ENCODE measurements at places on chromosomes 5 and 9.

DNA sequence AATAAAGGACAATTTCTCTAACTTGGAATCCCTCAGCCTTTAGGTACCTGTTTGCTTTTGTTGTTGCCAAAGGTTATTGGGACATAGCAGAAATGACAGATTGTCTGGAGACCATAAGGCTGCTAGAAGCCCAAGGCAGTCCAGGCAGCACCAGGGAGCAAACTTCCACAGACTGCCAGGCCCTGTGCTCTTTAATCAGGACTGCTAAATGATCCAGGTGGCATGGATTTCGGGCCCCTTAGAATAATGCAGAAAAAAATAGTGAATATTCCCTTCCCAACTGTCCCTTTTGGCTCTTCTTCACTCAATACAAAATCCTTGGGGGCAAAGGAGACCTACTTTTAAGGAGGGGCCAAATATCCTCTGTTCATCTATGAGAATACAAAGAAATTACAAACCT, 73.9 kb downstream of the GABRA1 start:
- DNase-seq: no peak

- DNase-seq: no peak
These were observed 23.9 kb downstream of the GOLM1 start for GRCh38 chr9:86075132-86076109.

DNA sequence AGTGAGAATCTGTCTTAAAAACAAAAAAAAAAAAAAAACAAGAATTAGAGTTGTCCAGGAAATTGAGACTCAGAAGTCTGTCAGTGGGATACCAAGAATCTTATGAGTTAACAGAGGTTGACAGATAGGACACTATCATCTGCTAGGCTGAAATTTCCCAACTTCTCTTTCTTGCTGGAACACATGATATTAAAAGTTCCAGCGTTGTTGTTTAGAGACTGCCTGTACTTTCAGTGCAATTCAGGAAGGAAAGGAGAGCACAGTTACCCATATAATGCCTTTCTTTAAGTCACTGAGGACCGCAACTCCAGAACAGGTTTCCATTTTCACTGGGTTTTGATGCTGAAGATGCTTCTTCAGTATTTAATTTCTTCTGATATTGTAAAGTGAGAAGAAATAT, 13.5 kb downstream of the TRPM6 start:
- no peak for DNase-seq

GRCh38 chr9:92746567-92747458, 17.8 kb downstream of the BICD2 start:
- no peak for DNase-seq

GRCh38 chr9:22040760-22041159, 31.7 kb upstream of the CDKN2B start:
- no peak for DNase-seq

- DNase-seq: no peak
These were observed 25.1 kb downstream of the SPACA9 start for GRCh38 chr9:132903574-132904492.

DNA sequence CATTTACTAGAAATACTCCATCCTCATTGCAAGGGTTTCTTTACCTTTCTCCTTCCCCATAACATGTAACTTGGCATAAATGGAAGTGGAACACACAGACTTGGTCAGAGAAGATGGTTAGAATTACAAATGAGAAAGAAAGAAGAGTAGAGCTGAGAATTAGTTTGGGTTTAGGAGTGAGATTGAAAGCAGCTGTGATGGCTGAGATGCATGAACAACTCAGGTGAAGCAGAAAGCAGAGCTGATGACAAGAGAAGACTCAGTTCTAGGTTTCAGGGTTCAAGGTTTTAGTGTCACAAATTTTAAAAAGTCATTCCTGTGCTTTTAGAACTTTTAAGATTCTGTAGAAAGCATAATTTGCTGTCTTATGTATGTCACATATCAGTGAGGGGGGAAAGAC, 54.0 kb downstream of the TMEM161B start:
- no peak for DNase-seq

GRCh38 chr5:153831973-153832372, 206.7 kb downstream of the FAM114A2 start:
- no peak for DNase-seq

DNA sequence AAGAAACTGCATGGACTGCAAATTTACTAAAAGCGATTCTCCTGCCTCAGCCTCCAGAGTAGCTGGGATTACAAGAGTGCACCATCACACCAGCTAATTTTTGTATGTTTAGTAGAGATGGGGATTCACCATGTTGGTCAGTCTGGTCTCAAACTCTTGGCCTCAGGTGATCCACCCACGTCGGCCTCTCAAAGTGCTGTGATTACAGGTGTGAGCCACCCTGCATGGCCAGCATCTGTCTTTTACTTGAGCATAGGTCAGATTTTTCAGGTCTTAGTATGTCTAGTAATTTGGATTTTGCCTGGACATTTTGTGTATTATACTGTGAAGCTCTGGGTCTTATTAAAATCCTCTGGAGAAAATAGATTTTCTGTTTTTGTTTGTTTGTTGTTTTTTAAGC, 277.8 kb upstream of the VLDLR start:
- DNase-seq: no peak

DNA sequence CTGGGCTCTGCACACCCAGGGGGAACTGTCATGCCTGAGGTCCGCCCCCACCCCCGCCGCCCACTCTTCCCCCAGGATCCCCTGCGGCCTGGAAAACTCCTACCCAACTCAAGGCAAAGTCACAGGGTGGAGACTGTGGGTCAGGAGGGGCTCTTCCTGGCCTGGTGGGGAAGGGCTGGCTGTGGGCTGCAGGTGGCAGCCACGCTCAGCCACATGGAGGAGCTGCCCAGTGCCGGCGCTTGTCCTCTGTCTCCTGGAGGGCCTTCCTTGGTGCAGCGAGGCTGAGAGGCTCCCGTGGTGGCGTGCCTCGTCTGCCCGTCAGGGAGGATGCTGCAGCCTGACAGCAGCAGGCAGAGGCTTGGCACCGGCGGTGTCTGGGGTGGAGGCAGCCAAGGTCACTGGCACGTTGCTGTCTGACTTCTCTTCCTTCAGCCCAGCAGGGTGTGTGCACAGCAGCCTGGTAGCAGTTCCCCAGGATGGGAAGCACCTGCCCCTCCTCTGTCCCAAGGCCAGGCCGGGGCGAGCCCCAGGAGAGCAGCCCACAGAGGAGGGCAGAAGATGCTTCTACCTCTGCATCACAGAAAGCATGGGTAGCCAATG, 78.1 kb downstream of the ADAMTS2 start:
- DNase-seq: no peak

DNA sequence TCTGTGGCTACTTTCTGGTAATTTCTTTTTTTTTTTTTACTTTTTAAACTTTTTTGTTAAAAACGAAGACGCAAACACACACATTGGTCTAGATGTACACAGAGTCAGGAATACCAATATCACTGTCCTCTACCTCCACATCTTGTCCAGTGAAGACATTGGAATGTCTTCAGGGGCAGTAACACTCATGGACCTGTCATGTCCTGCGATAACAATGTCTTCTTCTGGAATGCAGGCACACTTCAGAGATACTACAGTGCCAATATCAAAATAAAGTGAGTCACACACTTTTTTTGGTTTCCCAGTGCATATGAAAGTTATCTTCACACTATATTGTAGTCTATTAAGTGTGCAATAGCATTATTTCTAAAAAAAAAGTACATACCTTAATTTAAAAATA, 175.9 kb downstream of the ARRDC3 start:
- no peak for DNase-seq

DNA sequence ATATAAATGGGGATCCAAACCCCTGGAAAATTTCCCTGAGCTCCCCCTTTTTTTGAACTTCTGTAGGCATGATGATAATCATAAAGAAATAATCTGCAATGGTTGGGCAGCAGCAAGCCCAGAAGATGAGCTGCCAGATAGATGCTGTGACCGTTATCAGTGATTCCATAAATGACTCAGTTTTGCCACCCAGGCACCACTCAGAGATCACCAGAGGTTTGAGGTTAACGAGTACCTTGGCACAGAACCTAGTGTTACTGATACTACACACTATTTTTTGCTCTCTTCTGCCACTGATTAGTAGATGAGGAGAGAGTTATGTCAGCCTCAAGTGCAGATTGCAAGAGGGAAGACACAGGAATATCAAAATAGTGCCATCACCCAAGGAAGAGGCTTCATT, 199.3 kb upstream of the PTGER4 start:
- no peak for DNase-seq

GRCh38 chr5:162282191-162282590, 214.6 kb downstream of the GABRG2 start:
- DNase-seq: no peak

- DNase-seq: no peak
These were observed 114.7 kb upstream of the IL7R start for GRCh38 chr5:35741971-35742370.

- no peak for DNase-seq
These were observed 1106.0 kb downstream of the TAF11L14 start for GRCh38 chr5:18740301-18740700.

DNA sequence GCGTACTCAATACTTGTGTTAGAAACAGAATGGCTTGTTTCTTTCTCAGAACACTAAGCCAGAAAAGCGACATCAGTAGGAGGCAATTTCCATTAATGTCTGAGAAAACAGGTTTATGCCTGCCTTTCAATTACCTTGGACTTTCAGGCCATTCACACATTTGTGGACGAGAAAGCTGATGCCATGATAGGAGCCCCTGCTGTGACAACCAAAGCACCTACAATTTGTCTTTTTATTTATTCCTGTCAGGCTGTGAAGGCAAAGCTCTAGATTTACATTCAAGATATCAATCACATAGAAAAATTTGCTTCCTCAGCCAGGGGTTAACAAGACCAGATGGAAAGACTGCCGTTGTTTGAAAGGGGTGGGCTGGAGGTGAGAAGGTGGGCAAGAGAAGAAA, 76.2 kb downstream of the C7 start:
- no peak for DNase-seq

DNA sequence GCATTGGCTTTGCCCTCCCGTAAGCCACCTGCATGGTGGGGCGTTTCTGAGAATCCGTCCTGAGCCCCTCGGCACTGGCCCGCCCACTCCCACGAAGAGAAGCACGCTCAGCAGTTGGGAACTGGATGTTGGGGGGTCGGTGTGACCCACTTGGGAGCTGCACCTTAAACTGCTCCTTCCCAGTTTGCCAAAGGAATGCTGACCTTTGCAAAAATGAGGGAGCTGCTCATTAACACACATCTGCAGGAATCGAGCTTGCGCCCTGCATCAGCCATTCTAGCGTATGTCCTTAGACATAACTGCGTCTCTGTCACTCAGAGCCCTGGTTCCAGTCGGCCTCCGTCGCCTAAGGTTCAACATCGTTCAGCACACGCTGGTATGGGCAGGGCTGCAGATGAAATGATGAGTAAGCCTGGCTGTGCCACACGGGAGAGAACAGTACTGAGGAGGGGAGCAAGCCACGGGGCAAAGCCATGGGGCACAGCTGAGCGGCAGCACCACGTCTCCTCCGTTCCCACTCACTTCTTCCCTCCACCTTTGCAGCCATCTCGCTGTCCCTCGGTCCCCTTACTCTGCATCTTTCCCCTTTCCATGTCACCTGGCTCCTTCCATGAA, 28.8 kb upstream of the NCS1 start:
- DNase-seq: no peak

- DNase-seq: no peak
These were observed 162.0 kb upstream of the CDKN2B start for GRCh38 chr9:22170990-22171670.

DNA sequence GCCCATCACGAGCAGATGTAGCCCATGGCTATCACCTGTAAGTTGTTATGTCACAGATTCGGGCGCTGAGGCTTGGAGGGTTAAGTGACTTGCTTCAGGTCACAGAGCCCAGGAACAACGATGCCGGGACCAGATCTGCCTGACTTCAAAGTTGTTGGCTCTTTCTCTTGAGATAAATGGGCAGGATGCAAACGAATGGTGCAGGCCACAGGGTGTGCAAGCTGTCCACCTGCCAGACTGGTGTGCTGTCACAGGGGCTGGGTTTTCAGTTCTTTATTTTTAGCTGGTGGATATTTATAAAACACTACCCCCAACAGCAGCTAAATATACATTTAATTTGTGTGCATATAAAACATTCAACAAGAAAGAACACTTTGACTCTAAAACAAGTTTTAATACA, 17.7 kb upstream of the PHYKPL start:
- DNase-seq: no peak

- no peak for DNase-seq
These were observed 11.0 kb downstream of the SPINK14 start for GRCh38 chr5:148179234-148179824.

DNA sequence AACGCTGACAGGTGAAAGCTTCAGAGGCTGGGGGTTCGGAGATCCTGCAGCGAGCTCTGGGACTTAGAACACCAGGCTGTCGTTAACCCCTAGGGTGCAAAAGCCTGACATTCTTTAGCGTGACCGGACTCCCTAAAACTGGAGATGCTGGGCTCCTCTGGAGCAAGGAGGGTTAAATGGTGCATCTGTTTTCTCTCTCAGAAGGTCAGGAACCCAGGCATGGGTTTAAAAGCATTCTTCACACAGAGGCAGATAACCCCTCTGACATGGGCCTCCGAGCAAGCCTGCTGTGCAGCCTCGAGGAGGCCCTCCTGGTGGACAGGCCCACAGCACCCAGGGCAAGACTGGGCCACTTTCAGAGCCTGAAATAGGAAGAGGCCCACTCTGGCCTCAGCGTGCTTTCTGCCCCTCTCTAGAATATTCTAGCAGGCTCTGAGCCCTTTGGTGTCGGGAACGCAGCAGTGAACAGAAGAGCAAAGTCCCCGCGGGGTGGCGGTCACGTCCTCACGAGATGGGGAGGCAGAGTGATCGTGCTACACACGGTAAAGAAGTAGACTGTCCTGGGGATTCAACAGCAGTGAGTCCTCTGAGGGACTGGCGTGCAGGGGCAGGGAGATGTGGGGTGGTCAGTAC, 124.8 kb downstream of the COL23A1 start:
- DNase-seq: no peak

GRCh38 chr5:41093803-41094202, 22.7 kb upstream of the MROH2B start:
- no peak for DNase-seq

GRCh38 chr5:36877667-36878391, 1.3 kb downstream of the NIPBL start:
- DNase-seq: no peak

- DNase-seq: no peak
These were observed 116.0 kb downstream of the TRPM6 start for GRCh38 chr9:74771672-74772071.

All from NCI-H510A (cell line).